Activated naive CD4-positive, alpha-beta T cell (primary cell): ENCODE measurements at places on chromosomes 4 and X.

DNA sequence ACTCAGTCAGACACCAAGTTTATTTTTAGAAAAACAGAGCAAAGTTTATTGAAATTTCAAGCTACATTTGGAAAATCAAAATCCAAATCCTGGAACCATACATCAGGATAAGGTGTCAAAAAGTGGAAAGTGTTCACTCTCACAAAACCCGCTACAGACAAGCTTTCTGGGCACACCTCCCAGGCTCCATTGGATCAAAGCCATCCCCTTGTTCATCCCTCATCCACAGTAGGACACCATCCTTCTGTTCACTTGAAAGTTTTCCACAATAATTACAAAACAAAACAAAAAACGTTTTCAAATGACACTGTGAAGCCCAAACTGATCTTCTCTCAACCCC lies 62.4 kb downstream of the TSC22D3 start:
- DNase-seq: no peak

GRCh38 chr4:125434136-125434535 lies 119.4 kb downstream of the FAT4 start:
- DNase-seq: no peak

- no peak for DNase-seq
These were observed 157.8 kb upstream of the TTC29 start for GRCh38 chr4:147103403-147103946.

GRCh38 chr4:44132526-44132925 lies 316.1 kb downstream of the KCTD8 start:
- no peak for DNase-seq

DNA sequence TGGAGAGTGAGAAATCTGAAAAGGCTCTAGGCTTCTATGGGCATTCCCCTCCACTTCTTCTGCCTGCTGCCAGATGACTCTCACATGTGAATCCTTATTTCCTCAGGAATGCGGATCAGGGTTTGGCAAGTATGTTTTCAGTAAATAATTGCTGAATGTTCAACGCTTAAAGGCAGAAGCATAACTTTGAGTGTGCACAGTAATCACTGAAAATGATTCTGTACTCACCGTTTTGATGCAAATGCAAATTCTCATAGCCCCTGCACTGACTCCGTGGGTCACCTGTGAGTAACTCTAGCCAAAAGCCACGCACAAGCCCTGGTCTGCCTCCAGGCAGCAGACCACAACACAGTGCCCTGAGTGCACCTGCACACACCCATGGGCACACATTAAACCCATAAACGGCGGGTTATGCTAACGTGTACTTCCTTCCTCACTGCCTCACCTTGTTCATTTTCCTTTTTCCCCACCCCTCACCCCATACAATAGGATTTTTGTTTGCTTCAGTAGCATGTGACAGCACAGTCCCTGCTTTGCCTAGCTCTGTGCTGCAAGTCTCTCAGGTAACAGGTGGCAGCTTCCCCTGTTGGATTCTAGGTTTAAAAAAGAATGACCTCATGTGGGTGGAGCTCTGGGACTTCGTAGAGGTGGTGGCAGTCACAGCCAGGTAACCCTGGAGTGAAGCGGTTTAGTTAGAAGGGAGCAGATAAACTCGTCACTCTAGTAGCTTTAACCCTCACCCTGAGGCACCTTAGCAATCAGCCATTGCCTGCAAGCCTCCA lies at the start of gene ARHGEF38:
Gene ARHGEF38 (plus strand): TSS at position 656 of the 782 bp plus-strand sequence. CDS start 146 bp downstream, outside the sequence.
- no peak for DNase-seq

DNA sequence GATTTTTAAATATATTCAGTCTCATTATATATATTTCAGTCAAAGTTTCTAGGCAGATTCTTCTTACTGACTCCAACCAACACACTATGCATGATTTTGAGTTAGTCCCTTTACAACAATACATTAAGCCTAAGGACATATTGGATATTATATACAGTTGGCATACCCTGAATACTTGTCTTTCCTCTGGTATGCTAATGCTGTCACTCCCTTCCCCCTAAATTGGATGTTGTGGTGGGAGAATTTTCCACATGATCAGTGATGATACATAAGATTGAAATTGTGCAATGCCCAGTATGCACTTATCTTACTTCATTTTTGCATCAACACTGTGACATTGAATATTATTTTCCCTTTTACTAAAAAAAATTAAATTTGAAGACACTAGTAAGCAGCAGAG lies 935.2 kb downstream of the PCDH7 start:
- DNase-seq: no peak

DNA sequence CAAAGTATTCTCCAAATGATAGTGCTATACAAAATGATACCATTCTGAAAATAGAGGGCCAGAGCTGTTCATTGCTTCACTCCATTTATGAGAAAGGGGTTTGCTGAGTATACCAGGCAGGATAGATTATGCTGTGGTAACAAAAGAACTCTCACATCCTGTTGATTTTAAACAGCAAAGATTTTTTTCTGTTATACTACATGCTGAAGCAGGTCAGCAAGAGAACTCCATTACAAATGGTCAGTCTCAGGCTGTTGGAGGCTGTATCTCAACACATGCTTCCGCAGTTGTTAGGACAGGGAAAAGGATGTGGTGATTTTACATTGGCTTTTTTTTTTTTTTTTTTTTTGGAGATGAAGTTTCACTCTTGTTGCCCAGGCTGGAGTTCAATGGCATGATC lies 13.7 kb upstream of the KLHL5 start:
- no peak for DNase-seq

DNA sequence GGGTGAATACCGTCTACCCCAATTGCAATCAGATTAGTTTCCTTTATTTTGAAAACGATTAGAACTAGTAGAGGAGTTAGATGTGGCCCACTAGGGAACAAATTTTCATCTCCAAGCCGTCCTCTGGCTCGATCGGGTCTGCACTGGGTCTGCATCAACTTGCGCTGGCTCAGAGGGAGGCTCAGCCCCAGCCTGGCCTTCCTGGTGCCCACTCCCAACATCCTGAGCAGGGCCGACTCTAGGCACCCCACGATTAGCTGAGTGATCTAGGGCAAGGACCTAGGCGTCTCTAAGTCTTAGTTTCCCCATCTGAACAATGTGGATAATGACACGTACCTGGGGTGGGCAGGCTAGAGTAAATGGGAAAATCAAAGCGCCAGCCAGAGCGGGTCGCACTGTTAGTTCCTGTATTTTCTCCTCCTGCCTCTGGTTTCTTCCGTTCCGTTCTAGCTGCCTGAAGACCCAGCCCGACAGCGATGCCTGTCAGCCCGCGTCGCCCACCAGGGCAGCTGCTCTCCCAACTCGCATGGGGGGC lies 7.7 kb upstream of the HAND2 start:
- no peak for DNase-seq

GRCh38 chrX:152520653-152521052 lies 69.5 kb upstream of the GABRA3 start:
- DNase-seq: no peak

DNA sequence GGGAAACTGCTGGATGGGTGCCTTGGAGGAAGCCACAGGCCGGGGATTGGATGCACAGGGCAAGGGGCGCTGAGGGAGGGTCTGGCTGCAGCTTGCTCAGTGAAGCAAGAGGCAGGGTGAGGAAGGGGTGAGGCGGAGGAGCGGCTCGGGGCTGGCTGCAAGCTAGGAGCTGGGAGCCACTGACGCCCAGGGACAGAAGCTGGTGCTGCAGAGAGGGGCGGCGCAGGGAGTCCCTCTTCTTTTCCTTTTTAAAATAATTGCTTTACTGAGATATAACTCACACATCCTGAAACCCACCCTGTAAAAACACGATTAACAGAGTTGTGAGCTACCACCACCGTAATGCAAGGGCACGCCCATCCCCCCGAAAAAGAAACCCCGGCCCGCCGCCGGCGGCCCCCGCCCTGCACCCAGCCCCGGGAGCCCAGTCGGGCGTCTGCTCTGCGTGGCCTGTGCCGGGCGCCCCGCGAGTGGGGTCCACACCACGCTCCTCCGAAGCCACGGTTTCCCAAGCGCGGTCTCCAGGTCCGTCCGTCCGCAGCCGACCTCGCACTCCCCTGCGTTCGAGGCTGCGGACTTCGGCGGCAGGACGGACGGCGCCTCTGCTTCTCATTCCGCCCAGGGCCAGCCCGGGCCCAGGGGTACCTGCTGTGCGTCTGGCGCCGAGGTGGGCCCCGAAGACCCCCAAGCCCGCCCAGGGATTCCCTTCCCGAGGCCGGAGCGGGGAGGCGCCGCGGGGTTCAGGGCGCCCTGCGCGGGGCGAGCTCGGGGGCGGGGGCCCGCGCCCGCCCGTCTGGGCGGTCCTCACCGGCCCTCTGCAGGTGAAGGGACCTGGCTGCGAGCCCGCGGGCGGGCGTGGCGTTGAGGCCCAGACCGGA lies 866 bp upstream of the UVSSA start:
- DNase-seq: peak; percentile 58

GRCh38 chr4:24559889-24560288 lies 24.5 kb downstream of the DHX15 start:
- DNase-seq: no peak

DNA sequence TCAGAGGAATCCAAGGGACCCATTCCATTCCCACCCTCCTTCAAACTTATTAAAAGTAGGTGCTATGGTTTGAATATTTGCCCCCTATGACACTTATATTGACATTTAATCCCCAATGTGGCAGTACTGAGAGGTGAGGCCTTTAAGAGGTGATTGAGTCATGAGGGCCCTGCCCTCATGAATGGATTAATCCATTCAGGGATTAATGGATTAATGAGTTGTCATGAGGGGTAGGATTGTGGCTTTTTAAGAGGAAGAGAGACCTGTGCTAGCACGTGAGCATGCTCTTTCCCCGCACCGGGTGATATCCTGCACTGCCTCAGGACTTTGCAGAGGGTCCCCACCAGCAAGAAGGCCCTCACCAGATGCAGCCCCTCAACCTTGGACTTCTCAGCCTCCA lies 50.1 kb downstream of the IRF2 start:
- no peak for DNase-seq

DNA sequence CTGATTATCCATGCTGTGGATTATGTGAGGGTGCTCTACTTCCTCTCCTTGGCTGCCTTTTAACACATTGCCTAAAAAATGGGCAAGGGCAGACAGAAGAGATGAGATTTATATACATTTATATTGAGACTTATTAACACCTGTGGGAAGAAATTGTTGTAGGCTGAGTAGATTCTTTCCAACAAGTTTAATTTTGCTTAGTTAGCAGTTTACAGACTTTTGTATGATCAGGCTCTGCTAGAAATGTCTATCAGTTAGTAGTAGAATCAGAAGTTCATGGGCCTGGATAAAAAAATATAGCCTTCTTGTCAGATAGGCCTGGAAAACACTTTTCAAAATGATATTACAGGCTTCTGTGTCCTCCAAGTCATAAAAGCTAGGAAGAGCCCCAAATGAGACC lies 111.3 kb upstream of the LEF1 start:
- DNase-seq: no peak

- DNase-seq: no peak
These were observed 46.6 kb upstream of the MAGEC2 start for GRCh38 chrX:142251680-142252079.

GRCh38 chr4:156347412-156348075 lies 393.9 kb upstream of the CTSO start:
- no peak for DNase-seq

GRCh38 chr4:182454440-182455013 lies 211.3 kb downstream of the TENM3 start:
- DNase-seq: no peak

- DNase-seq: no peak
These were observed 755 bp downstream of the ANKRD17 start for GRCh38 chr4:73257651-73258435.

- DNase-seq: no peak
These were observed 108.8 kb upstream of the IGSF1 start for GRCh38 chrX:131397891-131398290.

DNA sequence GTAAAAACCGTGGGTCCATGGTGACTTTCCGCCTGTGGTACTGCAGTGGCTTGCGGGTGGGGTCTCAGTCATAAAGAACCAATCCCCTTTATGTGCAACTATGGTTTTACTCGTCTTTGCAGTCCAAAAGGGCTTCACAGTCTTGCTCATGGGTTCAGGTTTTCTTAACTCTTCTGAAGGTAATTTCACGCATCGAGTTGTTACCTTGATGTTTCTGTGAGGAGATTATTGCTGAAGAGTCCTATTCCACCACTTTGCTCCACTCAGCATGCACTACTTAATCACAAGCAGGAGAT lies 41.5 kb downstream of the F8 start:
- no peak for DNase-seq

GRCh38 chr4:122305853-122306252 lies 73.0 kb upstream of the ADAD1 start:
- no peak for DNase-seq
